ENCODE measurements at places on chromosomes 6 and 20.

DNA sequence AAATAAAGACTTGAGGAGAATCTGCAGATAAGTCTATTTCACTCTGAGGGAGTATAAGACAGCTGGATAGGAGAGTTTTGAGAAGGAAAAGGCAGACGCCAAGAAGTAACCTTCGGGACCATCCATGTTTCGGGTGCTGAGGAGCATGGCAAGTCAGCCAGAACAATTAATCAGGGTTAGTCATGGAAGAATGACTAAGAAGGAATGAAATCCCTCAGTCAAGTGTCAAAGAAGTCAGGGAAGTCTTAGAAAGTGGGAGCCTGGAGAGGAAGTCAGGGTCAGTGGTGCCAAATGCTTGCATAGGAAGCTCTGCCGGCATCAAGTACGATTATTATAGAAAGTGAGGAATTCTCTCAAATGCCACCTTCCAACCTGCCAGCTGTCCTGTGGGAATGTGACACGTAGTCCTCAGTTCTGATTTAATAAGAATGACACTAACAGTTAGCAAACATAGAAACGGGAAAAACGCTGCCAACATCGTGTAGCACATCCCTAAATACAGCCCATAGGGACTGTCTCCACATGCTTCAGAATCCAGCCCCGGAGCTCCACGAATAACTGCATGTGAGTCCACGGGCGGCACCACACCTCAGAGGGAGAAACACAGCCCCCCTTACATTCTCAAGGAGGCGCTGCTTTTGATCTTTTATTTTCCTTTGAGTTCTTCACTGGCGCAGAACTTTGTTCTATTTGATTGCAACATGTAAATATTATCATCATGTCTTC, 602.7 kb downstream of the PRKN start:
- no peak for DNase-seq

DNA sequence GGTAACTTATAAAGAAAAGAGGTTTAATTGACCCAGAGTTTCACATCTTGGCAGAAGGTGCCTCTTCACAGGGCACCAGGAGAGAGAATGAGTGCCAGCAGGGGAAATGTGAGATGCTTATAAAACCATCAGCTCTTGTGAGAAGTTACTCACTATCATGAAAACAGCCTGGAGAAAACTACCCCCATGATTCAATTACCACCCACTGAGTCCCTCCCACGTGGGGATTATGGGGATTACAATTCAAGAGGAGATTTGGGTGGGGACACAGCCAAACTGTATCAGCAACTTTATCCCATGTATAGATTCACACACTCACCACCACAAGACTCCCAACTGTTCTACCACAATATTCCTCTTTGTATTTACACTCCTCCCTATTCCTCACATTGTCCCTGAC, 10.6 kb downstream of the PDSS2 start:
- no peak for DNase-seq

GRCh38 chr6:139567095-139567494, 192.6 kb upstream of the CITED2 start:
- no peak for DNase-seq

GRCh38 chr6:52130440-52130839, 43.0 kb upstream of the PKHD1 start:
- DNase-seq = no peak

DNA sequence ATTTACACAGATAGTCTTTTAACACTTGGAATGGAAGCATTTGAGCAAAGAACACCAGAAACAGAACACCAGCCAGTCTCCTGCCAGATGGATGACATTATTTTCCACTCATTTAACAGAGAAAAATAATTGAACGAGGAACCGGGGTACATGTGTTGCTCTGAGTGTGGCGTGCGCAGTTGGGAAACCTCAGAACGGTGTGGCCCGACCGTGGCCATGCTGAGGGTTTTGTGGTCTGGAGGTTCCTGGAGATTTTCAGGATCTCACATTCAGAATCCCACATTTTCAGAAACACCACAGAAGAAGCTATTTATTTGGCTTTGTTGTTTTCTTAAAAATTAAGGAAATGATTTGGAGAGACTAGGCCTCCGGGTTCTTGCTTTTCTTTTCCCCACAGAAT, 126.9 kb upstream of the QKI start:
- no peak for DNase-seq

DNA sequence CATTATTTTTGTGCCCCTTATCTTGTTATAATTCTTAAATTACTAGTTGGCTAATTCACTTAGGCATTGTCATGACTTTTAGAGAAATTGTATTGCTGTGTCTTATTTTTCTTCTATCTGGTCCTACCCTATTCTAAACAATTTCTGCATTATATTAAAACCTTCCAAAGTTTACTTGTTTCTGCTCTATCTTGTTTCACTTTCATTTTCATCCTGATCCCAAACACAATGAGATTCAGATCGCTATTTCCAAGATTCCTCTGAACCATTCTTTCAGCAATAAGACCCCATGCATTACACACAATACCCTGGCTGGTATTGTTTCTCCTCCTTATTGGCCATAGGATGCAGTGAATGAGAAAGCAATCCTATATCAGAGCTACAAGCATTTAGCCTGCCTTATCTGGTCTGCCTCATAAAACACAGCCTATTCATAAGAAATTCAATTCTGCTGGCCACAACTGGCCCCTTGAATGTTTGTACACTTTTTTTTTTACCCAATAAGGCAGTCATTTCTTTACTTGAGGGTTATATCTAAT, 69.9 kb upstream of the POU3F2 start:
- DNase-seq = no peak
